Chondrocyte (in vitro differentiated cells): ENCODE measurements at places on chromosomes 2 and 18.

- DNase-seq = no peak
These were observed 343.8 kb downstream of the CYRIA start for GRCh38 chr2:16321872-16322271.

DNA sequence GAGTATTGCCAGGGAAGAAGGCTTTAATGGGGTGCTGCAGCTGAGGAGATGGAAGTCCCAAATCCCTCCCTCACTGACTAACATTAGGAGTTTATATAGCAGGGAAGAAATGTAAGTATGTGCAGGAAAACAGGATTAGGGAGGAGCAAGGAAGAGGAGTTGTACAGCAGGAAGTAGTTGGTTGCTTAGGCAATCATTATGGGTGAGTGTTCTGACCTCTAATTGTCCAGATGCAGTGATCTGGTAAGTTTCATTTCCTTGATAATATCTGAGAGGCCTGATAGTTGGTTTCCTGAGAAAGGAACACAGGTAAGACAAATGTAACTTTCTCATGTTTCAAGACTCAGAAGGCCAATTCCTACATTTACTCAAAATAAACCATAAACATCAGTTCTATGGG lies 331.9 kb upstream of the GULP1 start:
- no peak for DNase-seq

GRCh38 chr2:16271231-16271896 lies 331.0 kb downstream of the MYCN start:
- no peak for DNase-seq

DNA sequence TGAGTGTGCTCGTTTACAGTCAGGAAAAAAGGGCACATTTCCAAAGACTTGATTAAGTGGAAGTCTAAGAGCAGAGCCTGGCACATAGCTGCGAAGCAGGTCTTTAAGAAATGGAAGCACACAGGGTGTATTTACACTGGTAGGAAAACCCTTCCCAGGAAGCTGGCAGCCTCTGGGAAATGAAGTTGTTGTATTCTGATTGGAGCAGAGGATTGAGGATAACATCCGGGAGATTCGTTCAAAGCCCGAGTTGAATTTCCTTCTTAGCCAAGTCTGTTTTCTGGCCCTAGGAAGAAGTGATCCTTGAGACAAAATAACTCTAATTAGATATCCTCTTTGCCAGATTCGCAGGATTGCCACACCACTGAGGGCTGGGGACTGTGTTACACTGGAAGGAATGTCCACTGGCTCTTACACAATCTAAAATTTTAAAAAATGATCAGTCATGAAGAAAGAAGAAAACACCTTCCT lies 75.9 kb downstream of the ITGB1BP1 start:
- DNase-seq = no peak

DNA sequence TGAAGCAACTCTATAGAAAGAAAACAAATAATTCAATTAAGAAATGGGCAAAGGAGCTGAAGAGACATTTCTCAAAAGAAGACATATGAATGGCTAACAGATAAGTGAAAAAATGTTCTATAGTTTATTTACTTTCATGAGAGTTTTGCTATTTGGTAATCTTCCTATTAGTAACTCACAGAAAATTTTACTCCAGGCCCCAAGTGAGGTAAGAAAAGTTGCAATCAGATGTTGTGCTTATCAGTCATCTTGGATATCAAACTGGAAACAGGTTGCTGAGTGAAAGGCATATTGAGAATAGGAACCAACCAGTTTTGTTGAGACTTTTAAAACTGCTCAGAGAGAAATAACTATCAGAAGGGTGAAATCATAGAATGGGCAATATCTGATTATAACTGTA lies 1179.0 kb upstream of the ACVR2A start:
- no peak for DNase-seq

DNA sequence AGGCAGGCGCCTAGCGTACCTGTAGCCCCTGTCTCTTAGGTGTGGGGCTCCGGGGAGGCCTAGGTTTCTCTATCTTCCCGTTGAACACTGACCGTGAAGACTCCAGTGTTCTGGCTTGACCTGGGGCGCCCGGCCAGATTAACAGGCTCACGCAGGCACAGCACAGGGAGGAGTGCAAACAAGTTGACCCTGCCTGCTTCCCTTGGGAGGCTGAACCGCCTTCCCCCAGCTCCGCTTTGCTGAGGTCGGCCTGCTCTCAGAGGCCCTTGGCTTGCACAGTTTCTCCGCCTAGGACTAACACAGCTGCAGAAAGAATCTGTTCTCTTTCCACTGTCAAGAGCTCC lies 567 bp downstream of the PCYOX1 start:
- DNase-seq = no peak

DNA sequence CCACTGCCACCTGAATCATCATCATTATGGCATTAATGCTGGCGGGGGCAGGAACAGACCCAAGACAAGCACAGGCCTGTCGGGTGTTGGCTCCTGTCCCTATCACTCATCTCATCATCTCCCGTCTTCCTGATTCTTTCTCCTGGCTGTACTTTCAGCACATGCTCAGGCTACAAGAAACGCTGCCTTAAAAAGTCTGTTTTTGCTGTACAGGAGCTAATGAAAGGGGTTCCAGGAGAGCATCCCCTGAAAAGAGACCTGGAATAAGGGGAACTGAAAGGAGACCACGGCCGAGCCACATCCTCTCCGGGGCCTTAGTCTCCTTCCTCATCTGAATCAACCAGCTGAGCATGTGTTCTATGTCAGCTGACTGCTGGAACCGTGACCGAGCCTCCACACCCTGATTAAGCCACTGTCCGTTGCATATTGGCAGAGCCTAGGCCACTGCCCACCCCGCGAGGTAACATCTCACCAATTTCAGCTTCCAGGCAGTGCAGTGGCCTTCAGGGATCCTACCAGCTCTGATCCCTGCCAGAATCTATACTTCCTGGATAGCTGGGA lies 62.6 kb downstream of the DNMT3A start:
- DNase-seq = no peak

DNA sequence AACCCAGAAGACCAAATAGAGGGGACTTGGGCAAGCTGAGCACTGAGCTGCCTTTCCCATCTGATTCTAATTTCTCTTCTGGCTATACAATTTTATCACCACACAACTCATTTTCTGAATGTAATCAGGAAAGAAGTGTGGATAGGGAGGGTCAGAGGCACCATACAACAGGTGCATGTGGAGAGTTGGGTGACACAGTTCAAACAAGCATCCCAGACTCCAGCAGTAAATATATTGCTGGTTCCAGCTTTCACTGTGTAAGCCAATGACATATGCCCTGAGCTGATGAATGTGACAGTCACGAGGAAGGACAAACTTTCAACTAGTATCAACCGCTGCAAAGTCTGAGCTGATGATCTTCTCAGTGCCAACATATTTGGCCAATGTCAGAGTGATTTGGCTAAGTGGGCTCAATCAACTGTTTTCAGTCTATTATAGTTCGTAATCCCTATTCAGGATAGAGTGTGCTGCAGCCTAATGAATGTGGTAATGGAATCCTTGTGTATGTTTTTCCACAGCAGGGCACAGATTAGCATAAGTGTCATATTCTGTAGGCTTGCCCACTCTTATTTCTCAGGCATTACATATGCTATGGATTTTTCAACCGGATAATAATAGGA lies 109.9 kb upstream of the MEIS1 start:
- no peak for DNase-seq

DNA sequence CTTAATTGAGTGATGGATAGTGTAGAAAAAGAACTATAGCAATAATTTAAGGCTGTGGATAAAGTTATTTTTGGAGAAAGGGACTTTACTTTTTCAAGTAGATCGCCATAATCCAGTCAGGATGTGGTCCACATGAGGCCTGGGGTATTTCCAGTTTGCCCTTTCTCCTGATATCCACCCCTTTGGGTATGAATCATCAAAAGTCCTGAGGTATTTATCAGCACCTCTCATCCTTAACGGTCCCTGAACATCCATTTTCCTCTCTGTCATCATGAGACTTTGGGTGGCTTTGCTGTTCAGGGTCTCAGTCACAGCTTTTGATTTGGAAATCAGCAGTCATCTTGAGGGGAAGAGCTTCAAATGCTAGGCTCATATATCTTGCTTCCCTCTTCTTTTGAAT lies 39.3 kb upstream of the ELAC1 start:
- DNase-seq = no peak

DNA sequence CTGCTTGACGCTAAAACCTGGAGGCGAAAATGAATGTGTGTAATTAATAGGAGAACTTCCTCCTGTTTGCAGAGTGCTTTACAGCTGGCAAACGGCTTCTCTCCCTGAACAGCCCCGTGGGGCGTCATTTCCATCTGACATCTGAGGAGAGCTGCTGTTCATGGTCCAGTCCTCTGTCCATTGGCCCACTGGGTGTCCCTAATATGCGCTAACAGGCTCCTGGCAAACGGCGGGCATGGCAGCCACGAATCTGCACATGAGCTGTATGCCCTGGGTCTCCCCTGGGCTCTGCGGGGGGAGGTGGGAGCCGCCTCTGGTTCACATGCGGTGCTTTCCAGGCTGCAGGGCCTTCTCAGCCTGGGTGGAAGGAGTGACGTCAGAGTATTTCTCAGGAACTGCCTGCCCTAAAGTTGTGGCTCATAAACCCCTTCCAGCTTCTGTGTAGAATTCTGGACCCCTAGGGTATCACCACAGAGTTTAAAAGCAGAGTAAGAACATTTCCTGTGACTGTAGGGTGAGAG lies 73.2 kb downstream of the LRRFIP1 start:
- DNase-seq = no peak

DNA sequence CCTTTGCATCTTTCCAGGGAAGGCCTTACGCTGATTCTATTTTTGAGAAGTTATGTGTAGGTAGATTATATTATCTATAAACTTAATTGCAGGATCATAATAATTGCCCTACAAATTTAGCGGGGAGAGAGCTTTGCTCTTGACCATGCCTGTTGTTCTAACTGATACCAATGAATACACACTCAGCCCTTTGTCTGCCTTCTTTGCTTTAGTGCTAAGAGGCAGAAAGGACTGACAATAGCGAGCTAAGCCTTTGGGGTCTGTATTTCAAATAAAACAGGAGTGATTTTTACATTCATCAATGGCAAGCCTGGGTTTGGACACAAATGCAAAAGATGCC lies 115.3 kb upstream of the STON1 start:
- no peak for DNase-seq

DNA sequence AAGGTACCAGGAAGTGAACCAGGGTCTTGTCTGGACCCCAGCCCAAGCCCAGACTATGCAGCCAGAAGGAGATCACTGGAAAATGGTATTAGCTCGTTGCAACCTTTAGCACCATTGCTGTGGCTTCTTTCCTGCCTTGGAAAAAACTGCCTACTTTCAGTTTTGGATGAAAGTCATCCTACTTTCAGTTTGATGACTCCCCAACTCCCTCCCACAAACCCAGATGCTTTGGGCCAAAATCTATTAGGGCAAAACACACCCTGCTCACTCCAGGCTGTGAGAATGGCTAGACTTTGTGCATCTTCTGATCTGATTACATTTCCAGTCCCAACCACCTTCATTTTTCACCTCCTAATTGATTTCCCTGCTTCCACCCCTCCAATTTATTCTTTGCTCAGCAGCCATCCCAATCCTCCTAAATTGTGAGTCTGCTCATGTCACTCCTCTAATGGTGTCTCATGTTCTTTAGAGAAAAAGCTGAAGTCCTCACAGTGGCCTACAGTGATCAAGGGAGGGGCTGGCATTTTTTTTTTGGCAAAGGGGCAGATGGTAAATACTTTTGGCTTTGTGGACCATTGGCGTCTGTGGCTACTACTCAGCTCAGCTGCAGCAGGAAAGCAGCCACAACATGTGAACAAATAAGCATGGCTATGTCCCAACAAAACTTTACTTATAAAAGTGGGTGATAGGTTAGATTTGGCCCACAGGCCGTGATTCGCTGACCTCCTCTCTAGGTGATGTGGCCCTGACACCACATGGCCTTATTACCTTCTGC lies 368.7 kb downstream of the SLC4A3 start:
- no peak for DNase-seq

GRCh38 chr2:111100765-111101162 lies 19.9 kb upstream of the BCL2L11 start:
- DNase-seq = no peak

DNA sequence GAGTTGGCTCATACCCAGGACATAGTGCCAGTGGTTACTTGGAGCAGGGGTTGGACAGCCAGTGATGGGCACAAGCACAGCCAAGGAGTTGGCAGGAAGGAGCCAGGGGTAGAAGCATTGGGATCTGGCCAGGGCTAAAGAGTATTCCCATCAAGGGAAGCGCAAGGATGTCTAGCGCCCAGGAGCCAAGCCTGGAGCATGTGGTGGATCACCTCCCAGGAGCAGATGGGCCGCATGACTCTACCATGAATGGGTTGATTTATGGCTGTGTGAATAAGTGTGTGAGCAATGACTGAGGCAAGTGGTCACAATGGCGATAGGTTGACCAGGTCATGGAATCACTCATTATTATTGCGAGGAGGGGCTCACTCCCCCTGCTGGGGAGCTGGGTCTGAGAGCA lies 111.1 kb downstream of the FHOD3 start:
- no peak for DNase-seq

GRCh38 chr2:170248574-170249393 lies 70.8 kb downstream of the MYO3B start:
- DNase-seq = no peak

GRCh38 chr2:212414767-212415211 lies 123.8 kb downstream of the ERBB4 start:
- DNase-seq = no peak

DNA sequence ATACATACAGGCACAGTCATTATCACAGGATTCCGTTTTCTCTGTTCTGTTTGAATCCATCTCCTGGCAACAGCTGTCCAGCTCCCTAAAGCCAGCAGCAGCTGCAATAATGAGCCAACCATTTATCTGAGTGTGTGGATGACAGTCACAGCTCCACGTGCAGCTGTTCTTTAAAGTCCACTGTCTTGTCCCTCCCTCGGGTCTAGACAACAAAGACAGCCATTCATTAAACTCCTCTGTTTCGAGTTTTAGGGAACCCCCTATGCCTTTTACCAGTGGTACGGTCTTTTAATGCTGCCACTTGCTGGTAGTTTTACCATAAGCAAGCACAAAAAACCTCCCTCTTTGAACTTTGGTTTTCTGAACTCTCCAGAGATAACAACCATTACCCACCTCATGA lies 16.0 kb upstream of the MSGN1 start:
- no peak for DNase-seq

DNA sequence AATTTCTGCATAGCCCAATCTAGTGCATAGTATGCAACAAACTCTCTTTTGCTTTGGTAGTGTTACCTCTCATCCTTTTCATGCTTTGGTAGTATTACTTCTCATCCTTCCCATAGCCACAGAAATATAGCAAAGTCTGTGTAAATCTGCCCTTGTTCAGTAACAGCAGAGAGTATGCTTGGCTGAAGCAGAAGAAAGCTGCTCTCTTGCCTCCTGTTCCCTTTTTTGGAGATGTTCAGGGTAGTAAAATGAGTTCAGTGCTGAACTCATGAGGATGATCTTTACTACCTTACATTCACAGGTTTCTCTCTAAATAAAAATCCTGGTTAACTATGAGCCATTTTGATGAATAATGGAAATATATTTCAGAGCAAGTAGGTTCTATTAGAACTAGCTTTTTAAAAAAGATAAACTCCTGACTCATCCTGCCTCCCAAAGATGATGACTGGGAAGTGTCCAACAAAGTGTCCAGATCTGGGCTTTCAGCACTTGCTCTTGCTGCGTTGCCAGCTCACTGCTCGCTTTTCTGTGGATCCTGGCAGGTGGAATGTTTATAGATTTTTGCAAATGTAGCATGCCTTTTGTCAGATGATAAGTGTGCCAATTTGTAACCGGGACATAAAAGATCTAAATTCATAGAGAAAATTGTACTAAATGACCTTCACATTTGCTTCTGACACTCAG lies 29.4 kb upstream of the CHMP3 start:
- no peak for DNase-seq

- no peak for DNase-seq
These were observed 30.8 kb upstream of the EML4 start for GRCh38 chr2:42138163-42139015.

- DNase-seq = no peak
These were observed 180.0 kb upstream of the NXPH2 start for GRCh38 chr2:138960191-138960590.

- DNase-seq = no peak
These were observed 12.6 kb upstream of the EPB41L3 start for GRCh38 chr18:5556310-5556974.
